A549 treated with CORT108297 at 1 μM for 4 hours (cell line): ENCODE measurements at places on chromosomes 13 and 19. TPM values are rescaled to one million over a fixed set of nuclear protein-coding genes. Genes with fewer than 3 reads are reported as not detected.

Gene ADAMTS10
- total RNA-seq, result 10.9 to 20.7 TPM (median 20.2 TPM) in 5 replicates

Gene SYMPK
- total RNA-seq, result 57.1 to 81.7 TPM (median 76.6 TPM) in 5 replicates

Gene CAPN12
- 5.0 to 6.7 TPM (median 6.2 TPM) in 5 replicates for total RNA-seq

Gene CYP2A6
- 0.10 TPM in 1 of 5 replicates, not detected in the others for total RNA-seq

Gene INSL3
- 0.30 to 0.66 TPM (median 0.39 TPM) in 5 replicates for total RNA-seq

Gene P2RY11
- total RNA-seq, result 4.6 to 13.5 TPM (median 7.0 TPM) in 5 replicates

Gene ADGRE3
- total RNA-seq, result not detected in 5 replicates

Gene RASIP1
- total RNA-seq, result 0.32 to 0.65 TPM (median 0.57 TPM) in 5 replicates

Gene PNMA8B
- not detected in 5 replicates for total RNA-seq

Gene MAMSTR
- 0.47 to 0.76 TPM (median 0.61 TPM) in 5 replicates for total RNA-seq

Gene PCP2
- total RNA-seq, result 0.22 to 0.26 TPM in 2 of 5 replicates, not detected in the others
